ENCODE measurements at places on chromosomes 5 and 9.
A peak's percentile ranks its signal among the peaks of the same experiment; 100 is the strongest.

GRCh38 chr9:98129451-98129881, 10.4 kb upstream of the TRIM14 start:
- DNase-seq = no peak

DNA sequence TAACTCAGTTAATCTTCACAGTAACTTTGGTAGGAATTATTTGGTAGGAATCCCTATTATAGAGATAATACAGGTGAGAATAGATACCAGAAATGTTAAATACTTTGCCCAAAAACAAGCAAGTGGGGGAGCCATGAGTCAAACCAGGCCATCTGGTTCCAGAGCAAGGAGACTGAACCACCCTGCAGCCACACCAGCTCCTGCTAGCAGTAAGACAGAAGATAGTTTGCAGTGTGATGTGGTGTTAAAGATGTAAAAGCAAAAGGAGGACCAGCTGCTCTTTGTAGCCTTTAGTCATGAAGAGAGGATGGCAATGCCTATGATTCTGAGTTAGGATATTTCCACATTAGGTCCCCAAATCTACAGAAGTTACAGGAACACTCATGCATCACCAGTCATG, 101.4 kb downstream of the PRKACG start:
- no peak for DNase-seq

- DNase-seq = no peak
These were observed 20.3 kb downstream of the PAEP start for GRCh38 chr9:135581636-135582426.

DNA sequence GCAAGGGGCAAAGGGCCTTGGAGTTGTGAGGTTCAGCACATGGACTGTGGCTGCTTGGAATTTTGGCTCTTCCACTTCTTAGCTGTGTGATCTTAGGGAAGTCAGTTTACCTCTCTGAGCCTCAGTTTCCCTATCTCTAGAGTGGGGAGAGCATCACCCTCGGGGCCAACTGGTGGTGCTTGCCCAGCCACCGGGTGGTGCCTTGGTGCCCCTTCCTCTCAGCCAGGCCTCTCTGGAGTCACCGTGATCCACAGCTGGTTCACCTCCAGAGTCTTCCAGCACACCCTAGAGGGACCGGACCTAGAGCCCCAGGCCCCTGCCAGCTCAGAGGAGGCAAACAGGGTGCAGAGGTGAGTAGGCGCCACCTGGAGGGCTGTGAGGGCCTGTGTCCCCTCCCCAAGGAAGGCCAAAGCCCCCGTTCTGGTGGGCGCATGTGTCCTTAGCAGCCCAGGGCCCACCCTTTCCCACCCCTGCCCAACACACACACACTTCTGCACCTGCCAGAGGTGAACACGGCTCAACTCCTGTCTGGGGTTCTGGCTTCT, 7.7 kb downstream of the ADGRD2 start:
- DNase-seq = no peak

- DNase-seq = no peak
These were observed 102.6 kb upstream of the TLE4 start for GRCh38 chr9:79469164-79469563.

- DNase-seq = no peak
These were observed 30.5 kb upstream of the HAPLN1 start for GRCh38 chr5:83751201-83751600.

- no peak for DNase-seq
These were observed 70.5 kb downstream of the ST8SIA4 start for GRCh38 chr5:100832252-100833230.

- no peak for DNase-seq
These were observed 170.6 kb upstream of the TRIM32 start for GRCh38 chr9:116516456-116516855.

DNA sequence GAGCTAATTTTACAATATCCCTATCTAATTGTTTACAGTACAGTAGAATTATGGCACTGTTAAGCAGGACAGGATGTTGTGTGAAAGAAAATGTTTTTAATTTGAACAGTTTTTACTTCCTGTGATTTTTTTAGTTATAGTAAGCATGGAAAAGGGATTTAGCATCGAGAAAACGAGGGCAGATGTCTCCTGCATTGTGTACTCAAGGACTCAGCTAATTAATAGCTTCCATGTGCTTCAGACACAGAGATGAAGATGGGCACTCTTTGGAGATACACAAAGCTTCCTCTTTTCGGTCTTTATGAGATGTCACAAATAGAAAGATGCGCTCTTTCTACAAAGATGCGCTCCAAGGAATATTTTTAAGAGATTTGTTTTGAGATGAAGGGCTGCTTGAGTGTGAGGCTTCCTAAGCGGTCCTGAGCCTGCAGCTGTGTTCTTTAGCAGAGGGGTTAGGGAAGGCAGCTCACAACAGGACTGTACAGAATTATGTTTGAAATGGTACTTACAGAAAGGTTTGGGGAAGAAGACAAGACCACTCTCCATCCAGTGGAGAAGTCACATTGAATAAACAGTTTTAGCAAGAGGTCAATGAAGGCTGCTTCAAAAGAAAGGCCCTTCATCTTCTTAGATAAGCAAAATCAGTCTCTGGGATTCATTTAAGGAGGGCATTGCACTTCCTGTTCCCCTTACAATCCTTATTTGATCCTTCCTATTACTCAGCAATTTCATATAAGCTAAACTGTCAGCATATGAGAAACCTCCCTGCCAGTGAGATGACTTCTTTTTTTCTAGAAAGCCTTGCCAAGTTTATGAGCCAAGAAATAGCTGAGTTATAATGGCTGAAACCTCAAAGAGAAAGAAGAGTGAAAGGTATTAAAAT, 311.5 kb downstream of the EFNA5 start:
- no peak for DNase-seq

- DNase-seq = no peak
These were observed 61.3 kb downstream of the BOD1 start for GRCh38 chr5:173554989-173555705.

DNA sequence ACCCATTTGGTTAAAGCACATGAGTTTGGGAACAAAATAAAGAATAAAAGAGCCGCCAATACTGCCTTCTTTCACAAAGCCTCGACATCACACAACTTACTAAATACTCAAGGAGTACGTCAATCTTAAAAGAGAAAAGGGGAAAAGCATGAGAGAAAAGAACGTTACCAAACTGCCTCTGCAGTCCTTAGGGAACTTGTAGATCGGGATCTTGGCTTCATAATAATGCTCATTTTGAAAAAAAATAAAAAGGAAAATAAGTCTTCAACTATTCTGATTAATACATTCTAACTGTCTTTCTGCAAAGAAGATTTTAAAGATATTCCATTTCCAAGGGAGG, 618.4 kb downstream of the PDE4D start:
- DNase-seq = peak; percentile 46

- DNase-seq = no peak
These were observed 245.4 kb downstream of the RAB3C start for GRCh38 chr5:58828258-58828657.

DNA sequence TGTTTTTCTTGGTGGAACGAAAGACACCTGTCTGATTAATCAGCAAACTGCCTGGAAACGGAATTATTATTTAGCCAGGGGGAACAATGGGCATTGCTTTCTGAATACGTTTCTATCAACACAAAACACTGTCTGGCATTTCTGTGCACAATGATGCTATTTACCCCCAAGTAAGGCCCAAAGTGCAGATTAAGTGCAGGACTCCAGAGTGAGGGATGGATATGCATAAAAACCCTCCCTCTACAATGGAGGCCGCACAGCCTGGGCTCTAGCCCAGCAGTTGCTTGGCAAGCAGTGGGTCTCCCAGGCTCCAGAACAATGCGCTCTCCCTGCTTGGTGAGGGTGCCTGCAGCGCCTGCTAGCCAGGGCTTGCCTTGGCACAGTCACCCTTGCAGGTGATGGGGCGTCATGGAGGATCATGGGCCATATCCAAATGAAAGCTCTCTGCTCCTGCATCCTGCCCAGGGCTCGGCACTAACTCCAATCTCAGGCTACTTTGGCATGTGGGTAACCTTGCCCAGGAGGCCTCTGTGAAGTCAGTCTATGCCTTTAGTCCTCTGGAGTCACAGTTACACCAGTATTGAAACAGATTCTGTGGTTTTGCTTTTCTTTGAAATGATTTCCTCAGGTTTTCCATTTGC, 11.5 kb upstream of the SPATA24 start:
- peak; percentile 77 for DNase-seq
